Subcutaneous adipose tissue (tissue), 4 donors: ENCODE measurements at places on chromosomes 3 and 15. TPM values are rescaled to one million over a fixed set of nuclear protein-coding genes. Genes with fewer than 3 reads are reported as not detected.

SLC51B gene
- total RNA-seq, result not detected

ISLR2 gene
- not detected for total RNA-seq

DLL4 gene
- 2.9 TPM for total RNA-seq

KLHL40 gene
- not detected for total RNA-seq

USP3 gene
- total RNA-seq, result 74.0 TPM

TRIM42 gene
- total RNA-seq, result not detected
